Pancreas (tissue), 10 donors: ENCODE measurements at places on chromosomes 3 and 15. TPM values are rescaled to one million over a fixed set of nuclear protein-coding genes. Genes with fewer than 3 reads are reported as not detected.

DNA sequence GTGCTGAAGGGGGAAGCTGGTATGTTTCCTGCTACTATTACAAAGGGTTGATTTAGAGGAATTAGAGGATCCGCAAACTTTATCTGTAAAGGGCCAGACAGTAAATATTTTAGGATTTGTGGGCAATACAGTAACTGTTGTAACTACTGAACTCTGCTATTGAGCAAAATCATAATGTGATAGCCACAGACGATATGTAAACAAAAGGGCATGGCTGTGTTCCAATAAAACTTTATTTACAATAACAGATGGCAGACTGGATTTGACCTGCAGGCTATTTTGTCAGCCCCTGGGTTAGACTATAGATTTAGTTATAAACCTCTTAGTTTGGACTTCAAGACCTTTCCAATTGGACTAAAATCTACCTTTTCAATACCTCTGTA lies 27.8 kb upstream of the KCNMB2 start:
- peak overlapping the region; percentile 71 for H3K27ac ChIP-seq
- H3K27me3 ChIP-seq: no peaks in the 10 kb centered on the region
- no peak overlapping the region for H3K4me3 ChIP-seq
- no peaks in the 10 kb centered on the region for H3K36me3 ChIP-seq

DNA sequence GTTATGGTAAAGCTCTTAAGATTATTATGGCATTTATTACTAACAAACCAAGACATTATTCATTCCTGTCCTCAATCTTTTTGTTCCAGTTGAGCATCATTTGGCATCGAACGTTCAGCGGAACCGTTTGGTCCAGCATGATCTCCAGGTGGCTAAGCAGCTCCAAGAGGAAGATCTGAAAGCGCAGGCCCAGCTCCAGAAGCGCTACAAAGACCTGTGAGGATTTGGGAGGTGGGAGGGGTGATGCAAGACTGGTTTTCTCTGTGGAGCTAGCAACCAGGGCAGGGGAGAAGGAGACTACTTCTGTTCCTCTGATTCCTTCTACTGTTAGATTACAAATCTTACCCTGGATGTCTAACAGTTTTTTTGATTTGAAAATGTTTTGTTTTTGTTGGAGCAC lies 27.6 kb upstream of the UTS2B start:
- no peaks in the 10 kb centered on the region for H3K27me3 ChIP-seq
- peaks cover 9% of the 10 kb centered on the region for H3K4me1 ChIP-seq
- peaks cover 35% of the 10 kb centered on the region for H3K36me3 ChIP-seq
- no peak for DNase-seq
- H3K27ac ChIP-seq: no peak overlapping the region
- H3K4me3 ChIP-seq: no peak overlapping the region

DNA sequence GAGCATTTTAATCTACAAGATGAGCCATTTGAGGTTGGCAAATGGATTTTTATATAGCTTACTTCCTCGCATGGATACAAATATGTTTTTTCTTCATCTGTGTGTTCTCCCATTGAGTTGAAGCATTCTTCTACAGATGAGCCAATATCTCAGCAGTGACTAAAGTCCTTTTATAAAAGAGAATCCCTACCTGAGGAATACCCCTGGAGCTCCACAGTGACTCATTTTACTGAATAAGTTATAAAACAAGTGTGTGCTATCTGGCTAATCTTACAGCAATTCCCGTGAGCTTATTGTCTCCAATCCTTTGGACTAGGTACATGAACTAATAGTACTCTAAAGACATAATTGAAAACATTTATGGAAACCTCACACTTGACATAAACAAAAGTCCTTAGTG lies 354.2 kb upstream of the BCHE start:
- no peaks in the 10 kb centered on the region for H3K36me3 ChIP-seq
- no peaks in the 10 kb centered on the region for H3K4me1 ChIP-seq
- no peak overlapping the region for H3K27ac ChIP-seq
- no peak overlapping the region for H3K4me3 ChIP-seq
- no peaks in the 10 kb centered on the region for H3K27me3 ChIP-seq
- DNase-seq: no peak

GRCh38 chr15:87419344-87419743 lies 837.2 kb downstream of the NTRK3 start:
- H3K4me1 ChIP-seq: no peaks in the 10 kb centered on the region
- DNase-seq: no peak
- no peak overlapping the region for H3K4me3 ChIP-seq
- no peaks in the 10 kb centered on the region for H3K36me3 ChIP-seq

DNA sequence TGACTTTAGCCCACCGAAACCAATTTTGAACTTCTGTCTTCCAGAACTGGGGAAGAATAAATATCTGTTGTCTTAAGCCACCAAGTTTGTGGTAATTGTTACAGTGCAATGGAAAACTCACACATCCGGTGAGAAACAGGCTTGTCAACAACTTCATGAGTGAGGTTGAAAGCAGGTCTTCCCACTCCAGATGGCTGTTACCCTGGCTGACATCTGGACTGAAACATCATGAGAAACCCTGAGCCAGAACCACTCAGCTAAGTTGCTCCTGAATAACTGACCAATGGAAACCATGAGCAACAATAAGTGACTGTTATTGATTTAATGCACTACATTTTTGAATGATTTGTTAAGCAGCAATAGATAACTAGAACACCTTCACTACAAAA lies 10.3 kb downstream of the ACSBG1 start:
- H3K27ac ChIP-seq: no peak overlapping the region
- DNase-seq: no peak
- no peak overlapping the region for H3K4me3 ChIP-seq
- no peaks in the 10 kb centered on the region for H3K4me1 ChIP-seq
- H3K27me3 ChIP-seq: no peaks in the 10 kb centered on the region

The ZNF710 gene
- polyA plus RNA-seq: 69.2 TPM

The RTP1 gene
- not detected for polyA plus RNA-seq

The USP50 gene
- polyA plus RNA-seq: not detected

The PRRT3 gene
- polyA plus RNA-seq: 5.1 TPM

The HCLS1 gene
- 8.7 TPM for polyA plus RNA-seq
